ENCODE measurements at places on chromosomes 1 and 21. TPM values are rescaled to one million over a fixed set of nuclear protein-coding genes. Genes with fewer than 3 reads are reported as not detected.
A peak's percentile ranks its signal among the peaks of the same experiment; 100 is the strongest.

CSMD2 gene
- 0.46 TPM for polyA plus RNA-seq

LRRC39 gene
- polyA plus RNA-seq, result 213 TPM

- no peak for DNase-seq
Measured at GRCh38 chr1:201406831-201407406, 7.8 kb upstream of the LAD1 start.

RAB25 gene
- polyA plus RNA-seq, result 1.0 TPM

CELSR2 gene
- polyA plus RNA-seq, result 4.1 TPM

- DNase-seq, result peak; percentile 53
Measured at GRCh38 chr1:94236630-94237290, 624 bp downstream of the ARHGAP29 start.

Data from hindlimb muscle (tissue), 1 donor.